ENCODE measurements at places on chromosomes 12 and 14.

GRCh38 chr14:24442240-24443052 lies at the start of gene SDR39U1:
Gene SDR39U1, minus strand, starts transcription at chr14:24442776. Its CDS starts 7 bp downstream, at chr14:24442769.
- H3K36me3 ChIP-seq, result peaks cover 18% of the 10 kb centered on the region
- peak within 1 kb of the TSS; percentile 100 for H3K27ac ChIP-seq
- peaks cover 35% of the 10 kb centered on the region for H3K4me1 ChIP-seq
- peak; percentile 98 for DNase-seq
- no peaks in the 10 kb centered on the region for H3K27me3 ChIP-seq
- peak within 1 kb of the TSS; percentile 85 for H3K4me3 ChIP-seq

DNA sequence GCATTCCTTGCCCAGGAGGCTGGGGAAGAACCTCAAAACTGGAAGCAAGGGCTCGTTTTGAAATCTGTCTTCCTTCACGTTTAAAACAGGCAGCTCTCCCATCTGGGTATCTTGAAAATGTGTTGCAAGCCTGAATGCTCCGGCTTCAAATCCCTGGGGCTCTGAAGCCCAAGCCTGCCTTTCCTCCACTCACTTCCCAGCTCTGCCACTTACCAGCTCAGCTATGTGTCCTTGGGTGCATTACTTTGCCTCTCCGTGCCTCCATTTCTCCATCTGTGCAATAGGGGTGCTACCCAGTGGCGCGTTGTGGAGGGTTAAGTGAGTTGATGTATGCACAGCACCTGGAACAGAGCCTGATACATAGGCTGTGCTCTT lies 97.6 kb downstream of the GCH1 start:
- peaks cover 4% of the 10 kb centered on the region for H3K4me1 ChIP-seq
- DNase-seq, result no peak
- H3K27me3 ChIP-seq, result peaks cover 18% of the 10 kb centered on the region
- no peak overlapping the region for H3K27ac ChIP-seq
- peaks cover 4% of the 10 kb centered on the region for H3K36me3 ChIP-seq

DNA sequence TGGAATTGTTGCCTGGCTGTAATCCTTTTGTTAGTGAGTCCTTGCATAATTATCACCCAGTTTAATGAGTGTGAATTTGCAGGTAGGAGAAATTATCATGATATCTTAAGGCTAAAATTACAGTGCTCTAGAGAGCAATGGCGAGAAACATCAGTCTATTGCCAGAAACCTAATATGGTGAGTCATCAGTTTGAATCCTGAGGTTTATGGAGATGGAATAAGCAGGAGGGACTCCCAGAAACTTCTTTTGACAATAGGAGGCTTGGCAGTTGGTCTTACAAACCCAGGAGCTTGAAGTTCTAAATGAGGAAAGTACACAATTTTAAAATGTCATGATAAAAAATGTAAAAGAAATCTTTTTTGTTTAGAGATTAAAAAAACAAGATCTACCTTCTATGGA lies 31.5 kb upstream of the CRADD start:
- H3K27ac ChIP-seq, result no peak overlapping the region
- H3K27me3 ChIP-seq, result no peaks in the 10 kb centered on the region
- no peak for DNase-seq
- H3K4me3 ChIP-seq, result no peak overlapping the region
- no peaks in the 10 kb centered on the region for H3K4me1 ChIP-seq

DNA sequence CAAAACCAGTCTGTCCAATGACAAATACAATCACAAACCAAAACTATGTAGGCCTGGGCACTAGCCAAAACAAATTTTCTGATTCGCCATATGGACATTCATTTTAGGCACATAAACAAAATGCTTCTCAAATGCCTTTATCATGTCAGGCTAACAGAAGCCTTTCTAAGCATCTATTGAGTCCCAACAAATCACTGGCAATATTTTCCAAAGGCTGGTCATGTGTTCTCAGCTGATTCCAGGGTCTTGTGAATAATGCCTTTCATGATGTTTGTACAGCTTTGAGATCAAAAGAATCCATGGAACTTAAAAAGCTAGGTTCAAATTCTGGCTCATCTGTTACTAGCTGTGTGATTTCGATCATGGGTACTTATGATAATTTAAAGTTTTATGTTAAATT lies 16.1 kb downstream of the FSCB start:
- no peaks in the 10 kb centered on the region for H3K27me3 ChIP-seq
- DNase-seq, result no peak
- no peaks in the 10 kb centered on the region for H3K4me1 ChIP-seq
- no peak overlapping the region for H3K27ac ChIP-seq

DNA sequence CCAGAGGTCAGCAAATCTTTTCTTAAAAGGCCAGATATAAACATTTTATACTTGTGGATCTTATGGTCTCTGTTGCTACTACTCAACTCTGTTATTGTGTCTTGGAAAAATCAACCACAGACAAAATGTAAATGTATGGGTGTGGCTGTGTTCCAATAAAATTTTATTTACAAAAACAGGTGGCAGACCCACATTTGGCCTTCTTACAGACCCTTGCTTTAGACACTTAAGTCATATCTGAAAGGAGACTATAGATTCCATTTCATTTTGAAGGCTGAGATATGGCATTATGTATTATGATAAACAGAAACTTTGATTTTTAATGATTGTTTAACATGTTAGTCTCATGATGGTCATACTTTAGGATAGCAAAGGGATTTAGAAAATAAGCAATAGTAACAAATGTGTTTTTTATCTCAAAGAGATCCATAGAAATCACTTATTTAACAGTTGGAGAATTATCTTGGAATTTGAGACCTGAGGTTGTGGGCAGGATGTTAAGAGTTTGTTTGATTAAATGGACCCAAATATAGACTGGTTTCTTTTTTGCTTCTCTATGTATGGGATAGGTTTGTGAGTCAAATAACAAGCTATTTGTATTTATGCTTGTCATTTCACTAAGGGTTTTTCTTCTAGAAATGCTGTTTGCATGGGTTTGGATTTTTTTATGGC lies 51.2 kb downstream of the PPFIBP1 start:
- DNase-seq, result no peak
- H3K4me1 ChIP-seq, result no peaks in the 10 kb centered on the region
- no peak overlapping the region for H3K27ac ChIP-seq
- H3K27me3 ChIP-seq, result peaks cover 15% of the 10 kb centered on the region
- no peaks in the 10 kb centered on the region for H3K36me3 ChIP-seq

DNA sequence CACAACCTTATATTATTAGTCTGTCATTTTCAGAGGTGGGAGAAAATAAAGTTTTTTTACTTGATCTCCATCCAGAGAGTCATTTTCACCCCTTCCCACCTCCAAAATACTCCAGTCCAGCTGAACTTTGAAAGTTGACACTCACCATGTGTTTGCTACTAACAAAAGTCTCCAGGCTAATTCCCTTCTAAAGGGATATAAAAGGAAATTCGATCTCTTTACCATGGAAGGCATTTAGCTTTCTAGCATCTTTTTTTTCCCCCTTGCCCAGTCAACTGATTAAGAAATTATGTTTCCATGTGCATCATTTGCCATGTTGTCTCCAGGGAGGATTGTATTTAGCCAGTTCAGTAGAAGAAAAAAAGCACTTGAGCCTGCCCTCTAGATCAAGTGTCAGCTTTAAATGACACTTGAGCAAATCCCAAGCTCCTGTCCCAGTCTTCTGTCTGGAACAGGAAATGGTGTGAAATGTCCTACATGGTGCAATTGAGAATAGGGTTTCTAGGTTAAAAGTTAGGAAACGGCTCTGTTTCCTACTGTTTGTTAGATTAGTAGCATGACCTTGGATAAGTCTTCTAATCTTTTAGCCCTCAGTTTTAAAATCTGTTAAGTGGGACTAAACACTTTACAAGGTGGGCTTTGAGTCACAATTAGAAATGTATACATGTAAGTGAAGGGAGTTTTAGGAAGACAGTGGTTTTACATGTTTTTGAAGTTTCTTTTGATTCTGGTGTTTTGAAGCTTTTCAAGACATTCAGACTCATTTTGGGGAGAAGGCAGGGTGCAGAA lies 67.2 kb downstream of the GNS start:
- H3K27ac ChIP-seq, result peak overlapping the region; percentile 86
- H3K4me3 ChIP-seq, result no peak overlapping the region
- DNase-seq, result no peak
- H3K36me3 ChIP-seq, result peaks cover 21% of the 10 kb centered on the region
- H3K4me1 ChIP-seq, result peaks cover 38% of the 10 kb centered on the region

DNA sequence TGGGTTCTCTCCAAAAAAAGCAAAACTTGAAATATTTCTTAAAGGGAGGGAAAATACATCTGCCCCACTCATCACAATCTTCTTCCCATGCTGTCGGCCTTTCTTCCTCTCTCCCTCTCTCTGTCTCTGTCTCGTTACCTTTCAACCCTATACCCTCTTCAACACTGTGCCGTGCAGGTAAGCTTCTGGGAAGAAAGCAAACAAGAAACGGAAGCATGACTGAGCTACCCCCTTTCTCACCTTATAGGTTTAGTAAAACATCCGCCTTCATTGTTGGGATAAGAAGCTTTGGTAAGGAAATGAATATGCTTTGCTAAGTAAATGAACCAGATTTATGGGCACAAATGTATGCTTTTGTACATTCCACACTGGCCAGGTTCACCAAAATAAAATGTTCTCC lies 63.0 kb downstream of the TMEM30B start:
- H3K4me3 ChIP-seq, result no peak overlapping the region
- no peak for DNase-seq
- H3K4me1 ChIP-seq, result no peaks in the 10 kb centered on the region
- H3K27ac ChIP-seq, result no peak overlapping the region
- peaks cover 71% of the 10 kb centered on the region for H3K27me3 ChIP-seq

GRCh38 chr14:54650959-54651351 lies 84.0 kb downstream of the SAMD4A start:
- H3K27ac ChIP-seq, result no peak overlapping the region
- no peaks in the 10 kb centered on the region for H3K4me1 ChIP-seq
- H3K4me3 ChIP-seq, result no peak overlapping the region
- H3K36me3 ChIP-seq, result no peaks in the 10 kb centered on the region

- no peak overlapping the region for H3K27ac ChIP-seq
- H3K4me3 ChIP-seq, result no peak overlapping the region
- H3K36me3 ChIP-seq, result no peaks in the 10 kb centered on the region
- no peak for DNase-seq
These were observed 385.9 kb downstream of the EGLN3 start for GRCh38 chr14:33564774-33565630.

DNA sequence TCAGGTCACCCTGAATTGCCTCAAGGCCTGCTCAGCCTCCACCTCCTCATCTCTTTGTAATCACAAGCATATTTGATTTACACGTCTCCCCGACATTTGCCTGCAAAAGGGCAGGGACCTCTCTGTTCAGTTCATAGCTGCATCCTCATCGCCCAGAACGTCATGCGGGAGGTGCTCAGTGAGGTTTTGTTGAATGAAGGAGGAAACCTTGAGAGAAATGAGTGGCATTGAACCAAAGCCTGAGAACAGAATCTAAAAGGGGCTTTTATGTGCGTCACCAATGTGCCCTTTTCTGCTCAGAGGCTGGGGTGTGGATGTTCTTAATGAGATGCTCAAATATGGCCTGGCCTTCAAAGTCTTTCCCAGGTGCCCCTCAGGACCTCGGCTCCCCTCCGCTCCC lies 50.0 kb upstream of the LHX5 start:
- no peaks in the 10 kb centered on the region for H3K4me1 ChIP-seq
- no peak for DNase-seq
- H3K27ac ChIP-seq, result no peak overlapping the region
- H3K36me3 ChIP-seq, result no peaks in the 10 kb centered on the region
- no peak overlapping the region for H3K4me3 ChIP-seq
- peaks cover 55% of the 10 kb centered on the region for H3K27me3 ChIP-seq

DNA sequence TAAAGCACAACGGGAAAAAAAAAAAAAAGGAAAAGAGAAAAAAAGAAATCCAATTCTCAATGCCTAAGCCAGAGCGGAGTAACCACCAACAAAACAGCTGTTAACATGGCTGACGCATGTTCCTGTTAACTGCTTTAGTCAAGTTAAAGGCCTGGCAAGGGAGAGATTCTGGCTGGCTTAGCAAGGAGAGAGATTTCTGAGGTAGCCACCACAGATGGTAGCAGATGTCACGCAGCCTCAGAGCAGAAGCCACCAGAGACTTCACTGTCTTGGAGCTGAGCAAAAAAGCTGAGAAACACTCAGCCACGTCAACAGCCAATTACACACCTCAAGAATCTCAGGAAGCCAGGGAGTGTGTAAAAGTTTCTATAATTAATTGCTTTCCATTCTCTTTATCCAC lies 87.1 kb downstream of the TMCC3 start:
- DNase-seq, result no peak
- H3K36me3 ChIP-seq, result no peaks in the 10 kb centered on the region
- no peak overlapping the region for H3K4me3 ChIP-seq
- peaks cover 7% of the 10 kb centered on the region for H3K4me1 ChIP-seq
- H3K27me3 ChIP-seq, result peaks cover 14% of the 10 kb centered on the region
- H3K27ac ChIP-seq, result no peak overlapping the region

GRCh38 chr12:108572166-108572790 lies 9.9 kb downstream of the ISCU start:
- H3K27me3 ChIP-seq, result peaks cover 8% of the 10 kb centered on the region
- H3K4me1 ChIP-seq, result peaks cover 38% of the 10 kb centered on the region
- peak overlapping the region; percentile 63 for H3K4me3 ChIP-seq

DNA sequence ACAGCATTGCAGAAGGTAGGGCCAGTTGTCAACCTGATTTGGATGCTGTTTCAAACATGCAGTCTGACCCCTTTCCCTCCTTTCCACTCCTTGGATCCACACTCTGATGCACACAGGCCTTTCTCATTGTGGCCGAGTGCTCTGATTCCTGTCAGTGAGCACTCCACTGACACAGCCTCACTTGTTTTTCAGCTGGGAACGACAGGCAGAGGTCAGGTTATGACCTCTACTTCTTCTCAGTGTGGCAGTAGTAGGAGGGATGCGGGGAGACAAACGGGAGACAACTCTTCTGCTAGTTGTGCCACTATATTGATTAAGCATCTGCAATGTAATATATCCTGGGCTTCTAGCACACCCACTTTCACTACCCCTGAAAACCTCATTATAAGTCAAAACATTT lies 61.8 kb downstream of the DERA start:
- no peak for DNase-seq
- no peaks in the 10 kb centered on the region for H3K4me1 ChIP-seq
- H3K4me3 ChIP-seq, result no peak overlapping the region
- no peaks in the 10 kb centered on the region for H3K36me3 ChIP-seq
- no peaks in the 10 kb centered on the region for H3K27me3 ChIP-seq

- no peaks in the 10 kb centered on the region for H3K36me3 ChIP-seq
- H3K27ac ChIP-seq, result no peak overlapping the region
- peaks cover 3% of the 10 kb centered on the region for H3K4me1 ChIP-seq
- H3K4me3 ChIP-seq, result no peak overlapping the region
- H3K27me3 ChIP-seq, result peaks cover 29% of the 10 kb centered on the region
These were observed 6.2 kb upstream of the KRT86 start for GRCh38 chr12:52268212-52268611.

- DNase-seq, result no peak
- no peaks in the 10 kb centered on the region for H3K27me3 ChIP-seq
- no peaks in the 10 kb centered on the region for H3K4me1 ChIP-seq
- H3K4me3 ChIP-seq, result no peak overlapping the region
- no peaks in the 10 kb centered on the region for H3K36me3 ChIP-seq
These were observed 144.8 kb downstream of the PIWIL1 start for GRCh38 chr12:130482448-130482847.

GRCh38 chr12:106130474-106131113 lies 8.2 kb downstream of the NUAK1 start:
- no peaks in the 10 kb centered on the region for H3K36me3 ChIP-seq
- H3K27me3 ChIP-seq, result peaks cover 29% of the 10 kb centered on the region
- peak; percentile 10 for DNase-seq
- no peak overlapping the region for H3K27ac ChIP-seq

Measured in natural killer cell treated with Interleukin-12 subunit alpha and Interleukin-12 subunit beta and Interleukin-15 and Interleukin-18, amount 100 ng/mL, for 72 hours (primary cell).